ENCODE measurements at places on chromosomes 1 and 21.

DNA sequence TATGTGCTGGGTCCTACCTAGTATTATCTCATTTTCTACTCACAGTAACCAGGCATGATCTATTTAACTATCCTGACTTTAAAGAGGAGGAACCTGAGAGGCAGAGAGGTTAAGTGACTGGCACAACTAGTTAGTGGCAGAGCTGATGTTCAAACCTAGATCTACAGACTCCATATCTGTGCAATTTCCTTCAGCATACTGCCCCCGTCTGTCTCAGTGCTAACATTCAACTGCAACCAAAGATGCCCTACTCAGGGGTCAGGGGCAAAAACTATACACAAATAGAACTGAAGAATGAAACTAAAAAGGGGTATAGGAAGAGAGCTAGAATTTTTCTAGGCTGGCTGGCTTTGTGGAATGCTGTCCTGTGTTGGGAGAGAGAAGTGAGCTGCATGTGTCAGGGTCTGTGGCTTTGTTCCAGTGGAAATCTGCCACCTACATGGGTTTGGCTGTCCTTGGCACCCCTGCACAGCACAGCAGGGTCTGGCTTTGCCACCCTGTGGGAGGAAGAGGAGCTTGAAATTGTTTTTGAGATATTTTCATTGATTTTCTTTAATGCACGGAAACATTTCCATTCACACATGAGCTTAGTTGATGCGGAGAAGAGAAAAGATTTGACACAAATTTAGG lies 368.5 kb downstream of the RPS6KC1 start:
- no peak for DNase-seq

DNA sequence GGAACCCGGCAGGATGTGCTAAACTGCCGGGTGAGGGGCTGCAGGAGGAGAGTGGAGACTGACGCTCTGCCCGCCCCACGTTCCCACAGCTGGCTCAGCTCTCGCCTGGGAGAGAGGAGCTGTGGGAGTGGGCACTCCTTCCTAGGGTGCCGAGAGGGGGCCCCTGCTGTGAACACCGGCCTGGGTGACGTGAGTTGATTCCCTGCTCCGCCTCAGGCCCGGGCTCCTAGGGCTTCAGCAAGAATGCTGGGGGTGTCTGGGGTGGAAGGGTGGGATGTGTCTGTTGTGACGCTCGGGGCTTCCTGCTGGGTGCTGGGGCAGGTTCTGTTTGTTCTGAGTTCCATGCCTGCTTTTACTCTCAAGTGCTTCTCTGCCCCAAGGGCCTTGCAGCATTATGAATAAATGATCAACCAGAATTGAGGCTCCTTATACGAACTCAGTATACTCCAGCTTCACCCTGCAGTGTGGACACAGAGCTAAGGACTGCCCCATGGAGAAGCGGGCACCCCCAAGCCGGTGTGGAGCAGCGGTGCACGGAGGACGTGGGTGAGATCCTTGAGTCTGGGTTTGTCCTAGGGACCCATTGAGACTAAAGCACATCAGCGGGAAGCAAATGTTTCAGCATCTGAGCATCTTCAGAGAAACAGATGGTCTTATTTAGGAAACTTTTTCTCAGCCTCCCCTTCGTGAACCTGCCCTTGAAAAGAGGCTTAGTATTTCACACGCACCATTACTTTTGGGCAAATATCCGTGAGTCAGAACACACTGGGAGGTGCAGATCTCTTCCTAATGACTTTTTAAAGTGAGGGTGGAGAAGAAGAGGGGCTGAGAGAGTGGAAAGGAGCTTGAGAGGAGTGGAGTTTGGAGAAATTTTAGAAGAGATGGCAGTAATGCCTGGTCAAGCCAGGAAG lies 41.7 kb downstream of the SYT6 start:
- DNase-seq: no peak

DNA sequence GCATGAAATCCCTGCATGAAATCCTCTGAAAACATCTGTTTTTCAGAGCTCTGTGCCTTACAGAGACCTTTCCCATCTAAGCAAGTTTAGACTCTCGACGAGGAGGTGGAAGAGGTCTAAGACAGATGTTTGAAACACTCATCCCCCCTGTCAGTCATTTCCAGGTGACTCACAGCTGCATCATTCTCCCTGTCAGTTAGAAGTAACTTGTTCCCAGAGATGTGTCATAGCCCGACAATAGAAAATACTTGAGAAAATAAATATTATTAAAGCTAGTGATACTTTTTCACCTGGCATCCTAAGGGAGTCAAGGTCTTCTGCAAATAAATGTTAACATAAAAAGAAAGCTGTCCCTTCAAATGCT lies 41.6 kb upstream of the SEC16B start:
- no peak for DNase-seq

DNA sequence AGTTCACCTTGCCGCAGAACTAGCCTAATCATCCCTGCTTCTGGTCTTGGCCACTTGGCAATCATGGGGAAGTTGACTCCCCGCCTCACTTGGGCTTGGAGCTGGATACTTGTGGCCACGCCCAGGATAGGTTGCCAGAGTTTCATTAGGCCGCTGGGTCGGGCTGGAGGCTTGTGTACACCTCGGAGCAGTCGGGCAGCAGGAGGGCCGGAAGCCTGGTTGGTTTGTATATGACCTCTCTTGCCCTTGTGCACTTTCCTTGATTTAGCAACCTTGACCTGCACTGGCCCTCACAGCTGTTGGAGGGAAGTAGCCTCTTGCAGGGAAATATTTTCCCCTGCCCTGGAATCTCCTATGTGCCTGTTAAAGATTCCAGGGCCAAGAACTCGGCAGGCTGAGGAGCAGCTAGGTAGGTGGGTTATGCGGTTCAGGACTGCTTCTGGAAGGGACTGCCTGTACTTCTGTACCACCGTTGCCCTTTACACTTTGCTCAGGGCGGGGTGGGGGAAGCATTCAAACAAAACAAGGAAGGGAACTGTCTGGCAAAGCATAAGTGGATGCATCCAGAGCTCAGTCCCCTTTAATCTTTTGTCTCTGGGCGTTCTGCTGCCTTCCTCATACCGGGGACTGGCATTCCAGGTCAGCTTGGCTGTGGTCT lies 83.5 kb downstream of the UCK2 start:
- DNase-seq: no peak

- DNase-seq: no peak
Measured at GRCh38 chr1:151458802-151459330, 428 bp downstream of the POGZ start.

DNA sequence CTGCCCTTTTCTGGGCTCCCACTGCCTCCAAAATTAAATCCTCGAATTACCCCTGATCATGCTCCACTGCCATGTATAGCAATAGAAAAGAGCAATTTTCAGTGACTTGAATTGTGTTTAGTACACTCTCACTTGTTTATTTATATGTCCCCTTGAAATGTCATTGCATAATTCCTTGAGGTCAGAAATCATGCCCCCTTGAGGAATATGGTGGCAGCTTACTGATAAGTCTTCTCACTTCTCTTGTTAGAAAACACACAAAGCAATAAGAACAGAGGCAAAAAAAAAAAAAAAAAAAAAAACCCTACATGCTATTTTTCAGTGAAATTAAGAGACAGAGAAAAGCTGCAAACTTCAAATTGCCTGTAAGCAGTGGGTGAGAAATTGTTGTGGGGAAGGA lies 37.5 kb downstream of the GPR88 start:
- DNase-seq: no peak
